DMS79 (cell line): ENCODE measurements at places on chromosomes 6 and 20.

DNA sequence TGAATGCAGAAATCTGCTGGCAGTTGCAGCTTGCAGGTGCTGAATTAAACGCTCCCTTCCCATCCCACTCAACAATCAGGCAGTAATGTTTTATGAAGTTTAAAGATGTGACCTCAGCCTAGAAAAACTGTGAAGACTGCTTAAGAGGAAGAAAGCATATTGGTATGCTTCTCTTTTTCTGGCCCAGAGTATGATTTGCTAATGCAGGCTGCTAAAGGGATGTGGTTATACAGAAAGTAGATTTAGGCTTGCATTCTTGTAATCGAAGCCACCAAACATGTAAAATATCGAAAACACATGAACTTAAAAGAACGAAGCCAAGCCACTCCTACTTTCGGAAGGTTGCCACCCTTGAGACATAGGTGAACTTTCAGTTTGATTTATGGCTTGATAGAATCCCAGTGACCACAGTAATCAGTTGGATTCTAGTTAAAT, 40.7 kb downstream of the MAP3K5 start:
- DNase-seq = no peak

DNA sequence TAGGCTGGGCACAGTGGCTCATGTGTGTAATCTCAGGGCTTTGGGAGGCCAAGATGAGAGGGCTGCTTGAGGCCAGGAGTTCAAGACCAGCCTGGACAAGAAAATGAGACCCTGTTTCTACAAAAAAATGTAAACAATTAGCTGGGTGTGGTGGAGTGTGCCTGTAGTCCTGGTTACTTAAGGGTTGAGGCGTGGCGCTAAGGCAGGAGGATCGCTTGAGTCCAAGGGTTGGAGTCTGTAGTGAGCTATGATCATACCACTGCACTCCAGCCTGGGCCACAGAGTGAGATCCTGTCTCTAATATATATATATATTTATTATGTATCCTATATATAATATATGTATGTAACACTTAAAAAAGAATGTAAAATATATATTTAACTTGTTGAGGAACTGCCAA, 7.9 kb upstream of the ABRACL start:
- no peak for DNase-seq

DNA sequence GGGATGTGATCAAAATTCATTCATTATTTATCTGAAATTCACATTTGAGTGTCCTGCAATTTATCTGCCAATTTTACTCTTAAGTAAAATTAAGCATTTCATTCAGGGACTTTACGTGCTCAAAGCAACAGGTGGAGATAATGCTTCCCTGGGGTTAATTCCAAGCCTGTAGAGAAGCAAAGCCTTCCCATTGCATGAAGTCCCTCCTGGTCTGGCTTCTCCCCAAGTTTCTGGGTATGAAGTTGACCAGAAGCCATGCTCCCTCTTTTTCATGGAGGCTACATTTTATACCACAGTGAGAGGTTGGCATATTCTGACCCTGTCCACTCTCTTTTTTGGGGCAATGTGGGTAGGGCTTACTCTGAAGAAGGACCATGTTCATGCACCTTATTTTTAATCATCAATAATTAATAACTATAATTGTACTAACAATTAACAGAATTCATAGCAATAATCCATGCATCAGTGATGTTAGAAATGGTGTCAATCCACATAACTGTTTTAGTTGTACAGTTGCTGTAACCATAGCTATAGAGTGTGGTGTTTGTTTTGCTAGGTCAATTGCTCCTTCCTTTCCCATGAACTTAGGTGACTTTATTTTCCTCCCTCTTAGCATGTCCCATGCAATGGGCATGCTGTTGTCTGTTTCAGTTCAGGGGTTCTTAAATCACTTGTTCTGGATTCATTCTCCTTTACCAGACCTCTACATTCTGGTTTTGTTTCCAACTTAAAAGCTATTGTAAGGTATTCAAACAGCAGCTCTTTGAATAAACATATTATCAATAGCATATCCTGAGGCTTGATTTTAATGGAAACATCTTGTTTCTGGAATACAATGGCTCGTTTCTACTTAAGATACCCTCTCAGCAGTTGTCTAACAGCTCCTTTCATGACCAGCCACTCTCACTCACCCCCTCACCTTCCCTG, 1.5 kb downstream of the LAMA4 start:
- no peak for DNase-seq

GRCh38 chr6:41442800-41443501, 103.2 kb upstream of the FOXP4 start:
- peak; percentile 26 for DNase-seq

DNA sequence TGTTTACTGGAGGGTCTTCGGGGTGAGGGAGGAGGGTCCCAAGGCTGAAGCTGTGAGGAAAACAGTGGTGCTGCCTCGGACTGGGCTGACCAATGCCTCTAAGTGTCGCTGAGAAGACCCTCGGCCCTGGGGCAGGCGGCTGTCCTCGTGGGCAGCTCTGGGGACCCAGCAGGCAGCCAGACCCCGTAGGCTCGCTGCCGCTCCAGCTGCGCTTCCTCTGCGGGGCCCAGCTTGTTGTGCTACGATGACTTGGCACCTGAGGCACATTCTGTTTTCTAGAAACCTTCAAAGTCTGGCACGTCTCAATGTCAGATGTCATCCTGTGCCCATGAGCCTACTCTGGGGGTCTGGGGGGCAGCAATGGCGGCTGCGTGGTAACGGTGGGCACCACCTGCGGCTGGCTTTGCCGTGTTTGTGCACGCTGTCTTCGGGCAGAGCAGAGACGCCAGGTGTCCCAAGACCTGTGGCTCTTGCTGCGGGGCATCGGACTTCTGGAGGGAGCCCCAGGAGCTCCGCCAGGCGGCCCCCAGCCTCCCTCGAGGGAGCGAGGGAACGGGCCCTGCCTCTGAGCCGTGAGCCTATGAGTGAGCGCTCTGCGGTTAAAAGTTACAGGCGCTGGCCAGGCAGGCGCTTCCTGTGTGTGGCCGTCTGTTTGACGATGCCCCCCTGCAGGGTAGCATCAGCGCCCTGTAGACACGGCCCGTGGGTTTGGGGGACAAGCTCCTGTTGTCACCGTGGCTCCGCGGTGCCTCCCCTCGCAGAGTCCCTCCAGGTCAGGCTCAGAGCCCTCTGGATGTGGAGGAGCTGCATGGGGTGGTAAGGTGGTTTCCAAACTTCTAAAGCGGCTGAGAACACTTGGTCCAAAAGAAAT, 6.8 kb downstream of the SLC17A9 start:
- DNase-seq = no peak

GRCh38 chr20:34693414-34693813, 10.7 kb upstream of the TP53INP2 start:
- no peak for DNase-seq

GRCh38 chr6:157563611-157564284, 182.8 kb downstream of the ZDHHC14 start:
- no peak for DNase-seq

DNA sequence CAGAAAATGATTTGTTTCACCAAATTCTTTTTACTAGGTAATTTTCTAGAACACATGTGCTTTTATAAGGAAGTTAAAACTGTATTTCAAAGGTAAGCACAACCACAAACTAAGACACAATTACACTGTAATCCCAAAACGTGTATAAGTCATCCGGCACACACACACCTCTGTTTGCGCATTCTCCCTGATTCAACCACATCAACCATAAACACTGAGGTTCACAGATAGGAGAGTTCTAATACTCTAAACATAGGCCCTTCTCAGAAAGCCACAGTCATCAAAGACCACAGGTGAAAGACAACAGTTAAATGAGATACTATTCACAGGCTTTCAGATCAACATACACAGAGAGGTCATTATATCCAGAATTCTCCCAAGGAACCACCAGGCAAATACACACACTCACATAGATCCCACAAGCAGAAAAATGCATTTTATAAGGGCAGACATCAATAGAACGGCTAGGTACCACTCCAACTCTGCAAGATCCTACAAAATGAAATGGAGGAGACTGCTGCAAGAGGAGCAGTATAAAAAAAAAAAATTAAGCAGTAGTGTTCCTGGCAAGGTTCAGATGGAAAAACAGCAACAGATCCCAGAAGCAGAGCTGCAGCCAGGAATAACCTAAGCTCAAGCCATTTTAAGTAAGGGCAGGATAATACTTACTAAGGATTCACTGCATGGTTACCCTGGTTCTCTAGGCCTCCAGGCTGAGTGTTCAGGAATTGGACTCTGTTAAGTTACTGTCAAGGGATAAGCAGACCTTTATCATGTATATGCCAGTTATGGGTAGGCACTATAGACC, 6.6 kb upstream of the FBXO9 start:
- no peak for DNase-seq

DNA sequence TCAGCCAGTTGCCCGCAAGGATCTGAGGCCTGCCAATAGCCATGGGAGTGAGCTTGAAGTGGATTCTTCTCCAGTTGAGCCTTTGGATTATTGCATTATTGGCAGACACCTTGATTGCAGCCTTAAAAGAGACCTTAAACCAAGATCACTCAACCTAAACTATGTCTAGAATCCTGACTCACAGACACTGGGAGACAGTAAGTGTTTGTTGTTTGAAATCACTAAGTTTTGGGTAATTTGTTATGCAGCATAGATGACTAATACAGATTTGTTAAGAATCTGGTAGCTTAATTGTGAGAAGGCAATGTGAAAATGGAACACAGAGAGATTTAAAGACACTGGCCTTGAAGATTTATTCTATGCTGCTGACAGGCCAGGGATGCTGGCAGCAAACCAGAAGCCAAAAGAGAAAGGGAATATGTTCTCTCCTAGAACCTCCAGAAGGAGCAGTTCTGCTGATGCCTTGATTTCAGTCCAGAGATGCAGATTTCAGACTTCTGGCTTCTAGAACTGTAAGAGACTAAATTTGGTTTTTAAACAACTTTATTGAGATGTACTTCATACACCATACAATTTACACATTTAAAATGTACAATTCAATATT, 17.6 kb downstream of the SIRPD start:
- DNase-seq = no peak

DNA sequence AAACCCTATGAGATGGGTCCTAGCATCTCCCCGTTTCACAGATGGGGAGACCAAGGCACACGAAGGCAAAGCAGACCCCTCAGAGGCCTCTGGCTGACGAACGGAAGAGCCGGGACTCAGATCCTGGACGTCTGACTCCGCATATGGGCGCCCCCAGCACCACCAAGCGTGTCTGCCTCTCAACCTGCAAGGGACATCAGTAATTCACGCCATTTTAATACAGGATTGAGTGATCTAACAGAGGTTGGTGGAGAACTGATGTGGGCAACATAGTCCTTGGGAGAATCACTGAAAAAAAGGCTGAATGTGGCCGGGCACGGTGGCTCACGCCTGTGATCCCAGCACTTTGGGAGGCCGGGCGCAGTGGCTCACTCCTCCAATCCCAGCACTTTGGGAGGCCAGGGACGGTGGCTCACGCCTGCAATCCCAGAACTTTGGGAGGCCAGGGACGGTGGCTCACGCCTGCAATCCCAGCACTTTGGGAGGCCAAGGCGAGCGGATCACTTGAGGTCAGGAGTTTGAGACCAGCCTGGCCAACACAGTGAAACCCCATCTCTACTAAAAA, 206.6 kb downstream of the DLL1 start:
- DNase-seq = no peak

DNA sequence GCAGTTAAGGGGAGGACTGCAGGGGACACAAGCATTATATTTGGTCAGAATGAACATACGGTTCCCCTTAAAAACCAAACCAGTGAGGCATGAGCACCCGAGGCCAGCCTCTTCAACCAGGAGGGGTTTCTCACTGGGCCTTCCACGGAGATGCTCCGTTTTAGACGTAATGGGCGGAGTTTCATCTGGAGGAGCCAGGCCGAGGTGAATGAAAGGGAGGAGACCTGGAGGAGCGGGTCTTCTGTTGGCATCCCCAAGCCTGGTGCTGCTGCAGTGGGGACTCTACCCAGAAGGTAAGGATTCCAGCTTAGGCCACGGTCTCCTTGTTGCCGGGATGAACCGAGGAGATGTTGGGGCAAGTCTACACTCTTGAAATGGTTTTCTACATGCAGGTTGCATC, 47.4 kb downstream of the ADNP start:
- no peak for DNase-seq

DNA sequence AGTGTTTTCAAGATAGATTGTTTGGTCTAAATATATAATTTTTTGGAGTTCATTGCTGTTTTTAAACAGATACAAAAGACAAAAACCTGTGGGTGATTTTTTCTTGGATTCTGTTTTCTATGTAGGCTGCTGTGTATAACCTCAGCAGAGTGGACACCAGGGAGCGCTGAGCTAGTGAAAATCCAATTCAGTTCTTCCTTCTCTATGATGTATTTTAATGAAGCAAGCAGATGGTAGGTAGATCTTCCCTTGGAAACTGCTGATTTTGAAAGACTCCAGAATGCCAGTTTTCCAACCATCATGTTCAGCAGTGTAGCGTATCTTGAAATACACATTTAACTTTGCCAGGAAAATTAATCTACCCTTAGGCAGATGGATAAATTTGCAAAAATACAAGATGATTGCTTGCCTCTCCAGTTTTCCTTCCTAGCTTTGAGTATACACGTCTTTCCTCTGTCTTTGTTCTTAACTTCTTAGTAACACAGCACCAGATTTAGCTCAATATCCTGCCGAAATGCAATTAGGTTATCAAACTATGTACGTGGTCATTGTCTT, 178.0 kb downstream of the PHF3 start:
- no peak for DNase-seq

DNA sequence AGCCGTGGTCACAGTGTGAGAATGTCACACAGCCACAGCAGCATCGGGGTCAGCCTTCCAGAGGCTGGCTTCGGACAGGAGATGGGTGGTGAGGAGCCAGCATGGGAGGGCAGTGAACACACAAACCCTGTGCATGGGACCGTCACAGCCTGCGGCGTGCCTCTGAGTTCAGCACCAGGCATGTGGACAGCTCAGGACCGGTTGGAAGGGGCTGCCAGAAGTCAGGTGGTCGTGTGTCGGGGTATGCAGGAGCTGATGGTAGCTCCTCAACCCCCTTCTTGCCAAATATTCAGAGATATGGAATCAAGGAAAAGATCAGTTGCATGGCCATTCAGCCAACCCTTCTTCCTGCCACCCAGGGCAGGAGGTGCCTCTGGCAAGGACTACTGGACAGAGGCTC, 28.2 kb downstream of the MYT1 start:
- no peak for DNase-seq

GRCh38 chr6:134619077-134619476, 301.2 kb upstream of the SGK1 start:
- no peak for DNase-seq

DNA sequence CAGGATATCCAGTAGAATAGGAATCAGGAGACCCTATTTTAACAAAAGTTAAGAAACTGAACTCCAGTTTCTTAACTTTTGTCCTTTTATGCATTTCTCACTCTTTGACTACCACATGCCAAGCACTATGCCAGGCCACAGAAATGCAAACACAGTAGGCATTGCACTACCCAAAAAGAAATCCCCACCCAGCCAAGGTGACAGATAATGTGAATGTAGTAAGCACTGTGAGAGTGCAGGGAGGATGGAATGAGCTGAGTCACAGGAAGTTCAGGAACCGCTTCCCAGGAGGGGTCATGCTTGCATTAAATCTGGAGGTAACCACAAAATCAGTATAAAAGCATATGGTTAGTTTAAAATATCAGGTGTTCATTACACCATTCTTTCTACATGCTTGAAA, 20.1 kb upstream of the FAM83C start:
- no peak for DNase-seq

- no peak for DNase-seq
Measured at GRCh38 chr6:43276577-43277305, 21.3 kb upstream of the SLC22A7 start.
